Nephron progenitor cell (in vitro differentiated cells): ENCODE measurements at places on chromosomes 12 and 14.

GRCh38 chr12:114504311-114504710 is 98.4 kb upstream of the TBX5 start:
- DNase-seq, result no peak

GRCh38 chr14:58944343-58944967 is 244.0 kb upstream of the DAAM1 start:
- DNase-seq, result no peak

DNA sequence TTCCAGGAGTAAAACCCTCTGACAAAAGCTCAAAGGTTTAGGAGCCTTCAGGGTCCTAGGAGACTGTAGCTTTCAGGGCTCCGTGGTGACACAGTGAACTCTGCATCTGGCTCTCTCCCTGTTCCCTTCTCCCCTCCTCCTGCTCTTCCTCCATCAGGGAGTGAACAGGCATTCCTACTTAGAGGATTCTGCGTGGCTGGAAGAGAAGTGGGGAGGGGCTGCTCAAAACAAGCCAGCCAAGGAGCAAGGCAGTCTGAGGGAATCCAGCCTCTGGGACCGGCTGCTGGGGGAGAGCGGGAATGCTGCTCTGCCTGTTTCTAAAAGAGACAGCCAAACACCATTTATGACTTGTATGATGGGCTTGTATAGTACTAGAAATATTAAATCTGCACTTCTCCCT is 49.5 kb downstream of the RBMS2 start:
- DNase-seq, result no peak

DNA sequence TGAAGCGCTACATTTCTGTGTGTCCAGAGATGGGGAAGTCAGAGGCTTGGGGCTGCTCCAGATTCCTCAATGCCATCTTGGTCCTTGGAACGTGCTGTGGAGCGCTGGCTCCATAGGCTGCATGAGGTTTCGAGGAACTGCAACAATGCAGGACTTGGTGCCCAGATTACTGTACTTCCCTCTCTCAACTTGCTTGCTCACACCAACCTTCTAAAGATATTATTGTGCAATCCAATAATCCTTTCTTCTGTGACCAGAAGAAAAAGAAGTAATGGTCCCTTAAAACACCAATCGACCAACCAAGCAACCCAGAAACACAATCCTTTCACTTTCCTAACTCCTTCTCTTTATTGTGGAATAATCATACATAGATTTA is 3.7 kb downstream of the PRICKLE1 start:
- no peak for DNase-seq

DNA sequence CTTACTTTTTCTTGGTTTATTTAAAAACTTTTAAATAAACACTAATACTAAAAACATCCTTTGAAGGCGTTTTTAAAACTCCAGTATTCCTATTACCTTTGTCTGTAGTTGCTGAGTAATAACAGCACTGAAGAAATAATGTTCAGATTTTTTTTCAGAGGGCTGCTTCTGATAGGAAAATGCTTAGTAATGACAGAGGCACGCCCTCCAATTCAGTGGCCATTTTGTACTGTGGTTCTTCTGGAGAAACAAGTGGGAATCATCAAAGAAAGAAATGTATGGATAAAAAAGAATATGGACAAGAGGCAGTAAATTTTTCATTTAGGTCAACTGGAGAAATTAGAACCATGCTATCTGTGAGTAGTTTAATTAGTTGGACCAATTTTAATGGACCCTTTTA is 13.6 kb downstream of the VEZT start:
- DNase-seq, result no peak

GRCh38 chr12:120725151-120725658 is 421 bp upstream of the ACADS start:
- DNase-seq, result no peak

DNA sequence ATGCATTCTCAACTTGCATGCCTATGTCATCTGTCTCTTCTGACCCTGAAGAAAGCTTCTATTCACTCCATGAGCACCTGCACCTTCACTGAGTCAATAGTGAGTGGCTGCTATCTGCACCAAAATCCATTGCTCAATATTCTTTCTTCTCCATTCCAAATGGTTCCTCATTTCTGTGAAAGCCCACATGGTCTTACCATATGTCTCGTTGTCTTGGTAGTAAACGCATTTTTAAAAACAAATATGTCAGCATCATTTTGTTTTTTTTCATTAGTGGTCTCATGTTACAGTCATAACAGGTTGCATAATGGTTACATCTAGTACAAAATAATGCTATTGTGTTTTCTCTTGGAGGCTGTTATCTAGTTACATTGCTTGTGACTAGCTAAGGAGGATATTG is 106.9 kb upstream of the CPM start:
- no peak for DNase-seq

DNA sequence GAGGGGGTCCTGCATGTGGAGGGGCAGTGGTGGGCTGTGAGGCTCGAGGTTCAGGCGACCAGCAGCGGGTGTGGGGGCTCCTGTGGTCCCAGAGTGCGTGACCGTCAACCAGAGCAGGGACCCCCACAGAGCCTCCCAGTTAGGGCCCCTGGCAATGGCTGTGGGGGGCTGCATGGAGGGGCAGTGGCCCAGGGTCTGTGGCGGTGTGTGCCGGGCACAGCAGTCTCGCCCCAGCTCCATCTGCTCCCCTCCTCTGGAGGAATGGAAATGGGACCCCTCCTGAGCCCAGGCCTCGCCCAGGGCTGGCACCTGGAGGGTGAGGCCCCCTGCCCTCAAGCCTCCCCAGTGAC is 210.8 kb upstream of the C14orf180 start:
- DNase-seq, result no peak
